Skeletal muscle cell (primary cell): ENCODE measurements at places on chromosomes 7 and 10.

GRCh38 chr7:51139796-51140195 is 176.8 kb downstream of the COBL start:
- DNase-seq, result no peak

DNA sequence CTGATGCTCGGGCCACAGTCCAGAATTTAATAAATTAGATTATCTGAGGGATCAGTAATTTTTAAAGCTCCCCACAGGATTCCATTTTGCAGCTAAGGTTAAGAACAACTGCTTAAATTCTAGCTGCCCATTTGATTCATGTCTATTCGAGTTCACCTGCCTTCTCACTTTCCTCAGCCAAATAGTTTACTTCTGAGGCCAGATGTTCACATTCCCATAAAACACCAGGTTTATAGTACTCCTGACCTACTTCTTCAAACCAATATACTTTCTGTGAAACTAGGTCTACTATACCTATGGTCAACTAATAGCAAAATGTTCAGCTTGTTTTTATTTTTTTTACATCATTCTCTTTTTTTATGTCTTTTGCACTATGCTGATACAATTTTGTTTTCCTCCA is 86.3 kb downstream of the GPR158 start:
- no peak for DNase-seq

DNA sequence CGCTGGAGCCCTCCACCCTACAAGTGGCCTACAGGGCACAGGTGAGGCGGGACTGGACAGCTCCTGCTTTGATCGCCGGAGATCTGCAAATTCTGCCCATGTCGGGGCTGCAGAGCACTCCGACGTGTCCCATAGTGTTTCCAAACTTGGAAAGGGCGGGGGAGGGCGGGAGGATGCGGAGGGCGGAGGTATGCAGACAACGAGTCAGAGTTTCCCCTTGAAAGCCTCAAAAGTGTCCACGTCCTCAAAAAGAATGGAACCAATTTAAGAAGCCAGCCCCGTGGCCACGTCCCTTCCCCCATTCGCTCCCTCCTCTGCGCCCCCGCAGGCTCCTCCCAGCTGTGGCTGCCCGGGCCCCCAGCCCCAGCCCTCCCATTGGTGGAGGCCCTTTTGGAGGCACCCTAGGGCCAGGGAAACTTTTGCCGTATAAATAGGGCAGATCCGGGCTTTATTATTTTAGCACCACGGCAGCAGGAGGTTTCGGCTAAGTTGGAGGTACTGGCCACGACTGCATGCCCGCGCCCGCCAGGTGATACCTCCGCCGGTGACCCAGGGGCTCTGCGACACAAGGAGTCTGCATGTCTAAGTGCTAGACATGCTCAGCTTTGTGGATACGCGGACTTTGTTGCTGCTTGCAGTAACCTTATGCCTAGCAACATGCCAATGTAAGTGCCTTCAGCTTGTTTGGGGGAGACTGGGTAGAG is at the start of gene COL1A2:
Gene COL1A2, plus strand, starts transcription at position 459 of the 704 bp plus-strand sequence. Its CDS starts 137 bp downstream, at position 596.
- peak; percentile 97 for DNase-seq

DNA sequence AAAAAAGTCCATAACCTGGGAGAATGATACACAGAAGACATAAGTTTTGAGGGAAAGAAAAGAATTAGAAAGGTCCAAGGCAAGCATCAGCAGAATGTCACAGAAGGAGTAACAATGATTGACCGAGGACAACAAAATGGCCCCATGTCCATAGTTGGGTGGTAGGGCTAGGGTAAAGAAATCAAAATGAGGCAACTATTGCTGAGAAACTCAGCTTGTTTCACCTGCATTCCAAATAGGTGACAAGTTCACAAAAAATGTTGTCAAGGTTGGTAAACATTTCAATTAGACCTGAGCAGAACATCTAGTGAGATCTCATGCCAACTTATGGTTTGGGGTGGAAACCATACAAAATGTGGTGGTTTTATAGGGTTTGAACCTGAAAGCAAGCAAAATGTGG is 22.8 kb upstream of the DLX6 start:
- DNase-seq, result no peak

DNA sequence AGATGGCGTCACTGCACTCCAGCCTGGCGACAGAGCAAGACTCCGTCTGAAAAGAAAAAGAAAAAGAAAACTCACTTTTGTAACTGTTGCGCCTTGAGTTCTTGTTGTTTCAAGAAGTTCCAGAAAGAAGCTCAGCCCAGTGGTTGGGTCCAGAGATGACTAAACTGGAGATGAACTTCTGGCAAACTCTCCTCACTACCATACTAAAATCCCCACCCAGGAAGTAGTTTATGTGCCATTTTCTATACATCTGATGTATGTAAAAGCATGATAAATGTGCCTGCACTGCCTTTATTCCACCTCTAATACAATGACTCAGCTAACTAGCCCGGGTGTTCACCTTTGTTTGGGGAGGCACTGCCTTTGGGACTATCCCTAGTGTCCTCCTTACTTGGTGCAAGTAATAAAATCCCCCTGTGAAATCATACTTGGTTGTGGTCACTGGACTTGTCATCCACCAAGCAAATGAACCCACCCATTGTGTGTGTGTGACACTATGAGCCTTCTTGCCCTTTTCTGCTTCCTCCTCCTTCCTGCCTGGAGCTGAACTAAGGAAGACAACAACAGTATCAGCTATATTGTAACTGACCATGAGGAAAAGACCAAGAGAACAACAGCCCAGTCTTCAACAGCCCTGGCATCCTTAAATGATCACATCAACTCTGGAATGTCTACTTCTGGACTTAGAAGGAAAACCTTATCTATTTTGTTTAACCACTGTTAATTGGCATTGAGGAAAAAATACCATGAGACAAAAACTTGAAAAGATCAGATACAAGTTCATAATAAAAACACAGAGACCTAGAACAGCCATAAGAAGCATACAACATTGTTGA is 33.6 kb downstream of the JMJD1C start:
- no peak for DNase-seq

GRCh38 chr10:106777841-106778240 is 386.7 kb downstream of the SORCS1 start:
- DNase-seq, result no peak

DNA sequence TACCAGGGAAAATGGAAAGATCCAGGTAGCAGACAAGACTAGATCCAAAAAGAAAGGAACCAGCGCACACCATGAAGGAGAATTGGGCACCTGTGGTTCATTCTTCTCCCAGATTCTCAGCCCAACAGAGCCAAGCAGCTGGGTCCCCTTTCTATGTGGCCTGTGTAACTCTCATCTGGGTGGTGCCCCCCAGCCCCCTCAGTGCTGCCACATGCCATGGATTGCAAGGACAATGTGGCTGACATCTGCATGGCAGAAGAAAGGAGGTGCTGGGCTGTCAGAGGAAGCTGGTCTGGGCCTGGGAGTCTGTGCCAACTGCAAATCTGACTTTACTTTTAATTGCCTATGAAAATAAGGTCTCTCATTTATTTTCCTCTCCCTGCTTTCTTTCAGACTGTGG is 21.4 kb downstream of the PRSS2 start:
- DNase-seq, result no peak

DNA sequence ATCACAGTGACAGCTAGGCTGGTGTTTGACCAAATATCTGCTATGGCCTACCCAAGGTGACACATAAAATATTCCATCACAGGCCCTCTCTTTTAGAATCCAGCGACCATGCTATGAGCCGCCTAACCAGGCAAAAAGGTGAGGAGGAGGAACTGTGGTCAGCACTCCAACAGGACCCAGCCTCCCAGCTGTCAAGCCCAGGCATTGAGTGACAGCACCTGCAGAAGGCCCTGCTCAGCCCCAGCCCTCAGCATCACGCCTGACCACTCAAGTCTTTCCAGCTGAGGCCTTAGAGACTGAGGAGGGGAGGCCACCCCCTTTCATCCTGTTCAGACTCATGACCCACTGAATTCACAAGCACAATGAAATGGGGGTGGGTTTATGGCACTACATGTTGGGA is 43.0 kb downstream of the CXCL12 start:
- no peak for DNase-seq

DNA sequence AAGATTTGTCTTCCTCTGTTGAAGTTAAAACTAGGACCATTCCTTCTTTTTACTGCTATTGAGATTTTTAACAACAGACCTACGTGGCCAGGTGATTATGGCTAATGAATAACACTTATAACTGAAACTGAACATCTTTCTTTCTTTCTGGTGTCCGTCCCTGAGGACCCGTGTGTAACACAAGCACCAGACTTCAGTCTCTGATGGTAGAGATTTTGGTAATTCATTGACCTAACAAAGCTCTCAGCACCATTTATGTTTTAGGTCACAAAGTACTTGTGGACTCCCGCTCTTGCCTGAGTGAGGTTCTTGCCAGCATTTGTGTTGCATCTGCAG is 40.4 kb upstream of the TMEM229A start:
- no peak for DNase-seq

- no peak for DNase-seq
Measured at GRCh38 chr7:80842022-80842790, 76.6 kb downstream of the SEMA3C start.

- DNase-seq, result no peak
Measured at GRCh38 chr7:44045226-44046014, 918 bp downstream of the DBNL start.

DNA sequence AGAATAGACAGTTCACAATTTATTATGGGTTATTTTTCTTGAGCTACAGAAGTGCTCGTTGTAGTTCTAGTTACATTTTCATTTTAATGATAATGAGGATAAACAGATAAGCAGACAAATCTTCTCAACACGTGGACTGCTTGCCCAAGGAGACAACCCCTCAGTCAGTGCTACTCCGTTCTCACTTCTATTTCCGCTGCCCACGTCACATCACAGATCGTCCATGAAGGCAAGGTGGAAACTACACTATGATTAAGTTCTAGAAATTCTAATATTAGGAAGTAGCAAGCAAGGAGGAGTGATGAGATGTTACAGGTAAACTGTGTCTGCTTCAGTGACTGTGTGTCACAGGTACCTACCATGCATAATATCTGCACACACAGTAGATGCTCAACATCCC is 210.5 kb downstream of the CHCHD3 start:
- no peak for DNase-seq

DNA sequence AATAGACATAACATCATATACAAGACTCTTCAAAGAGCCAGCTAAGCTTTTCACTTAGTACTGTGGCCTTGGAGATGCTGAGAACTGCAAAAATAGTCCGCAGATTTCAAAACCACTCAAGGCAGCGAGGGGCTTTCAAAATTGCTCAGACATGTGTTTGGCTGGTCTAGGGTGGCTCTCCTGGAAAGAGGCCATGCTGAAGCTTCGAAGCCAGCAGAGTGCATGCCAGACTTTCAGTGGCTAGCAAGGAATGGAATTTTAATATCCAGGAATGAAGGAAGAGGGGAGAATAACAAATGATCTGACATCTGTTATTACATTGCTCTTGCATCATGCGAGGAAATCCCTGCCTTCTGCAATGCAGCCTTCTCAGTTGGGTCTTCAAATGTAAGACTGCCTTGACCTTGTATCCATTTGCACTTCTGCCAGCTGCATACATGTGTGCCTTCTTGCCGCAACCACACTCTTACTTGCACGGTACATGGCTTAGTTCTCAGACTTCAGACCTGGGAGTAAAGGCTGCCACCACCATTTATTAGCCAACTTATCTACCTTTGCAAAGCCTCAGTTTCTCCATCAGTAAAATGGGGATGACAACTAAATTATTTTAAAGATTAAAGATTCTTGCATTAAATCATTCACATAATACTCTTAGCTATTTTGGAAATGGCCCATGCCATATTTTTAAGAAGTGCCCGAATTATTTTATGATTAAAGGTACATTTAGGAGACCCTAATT is 55.9 kb downstream of the ITIH5 start:
- peak; percentile 83 for DNase-seq

GRCh38 chr7:105088456-105088855 is 74.5 kb downstream of the KMT2E start:
- no peak for DNase-seq

DNA sequence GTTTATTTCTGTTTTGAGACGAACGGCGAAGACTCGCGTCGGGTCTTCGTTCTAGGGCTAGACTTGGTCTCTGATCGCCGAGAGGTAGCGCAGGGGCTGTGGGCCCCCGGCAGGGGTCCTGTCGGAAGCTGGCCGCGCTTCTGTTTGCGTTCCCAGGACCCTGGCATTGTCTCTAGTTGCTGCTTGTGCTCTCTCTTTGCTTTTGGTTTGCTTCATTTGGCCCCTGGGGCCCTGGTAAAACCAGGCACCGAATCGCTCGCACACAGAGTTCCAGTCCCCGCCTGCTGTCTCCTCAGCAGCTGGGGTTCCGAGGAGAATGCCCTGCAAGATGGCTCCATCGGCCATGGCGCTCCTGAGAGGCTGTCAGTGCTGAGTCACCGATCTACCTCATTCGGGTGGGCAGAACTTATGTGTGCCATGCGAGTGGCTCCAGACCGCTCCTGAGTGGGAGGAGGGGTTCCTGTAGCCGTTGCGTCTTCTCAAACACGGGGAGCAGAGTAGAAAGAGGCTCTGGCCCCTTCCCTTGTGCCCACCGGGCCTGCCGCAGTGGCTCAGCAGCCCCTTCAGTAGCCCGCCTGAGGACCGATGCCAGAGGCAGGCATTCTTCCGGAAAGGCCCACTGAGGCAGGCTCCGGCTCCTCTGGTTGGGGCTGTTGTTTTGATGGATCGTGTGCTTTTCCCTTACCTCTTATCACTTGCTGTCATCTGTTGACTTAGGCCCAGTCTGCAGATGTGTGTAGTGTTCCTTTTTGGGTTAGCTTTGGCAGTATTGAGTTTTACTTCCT is 826 bp downstream of the CHPF2 start:
- peak; percentile 57 for DNase-seq

GRCh38 chr7:2270495-2270894 is 28.5 kb downstream of the NUDT1 start:
- DNase-seq, result no peak

GRCh38 chr10:110512461-110513187 is 14.9 kb downstream of the DUSP5 start:
- peak; percentile 79 for DNase-seq

GRCh38 chr10:311901-312665 is 176.8 kb downstream of the ZMYND11 start:
- no peak for DNase-seq

DNA sequence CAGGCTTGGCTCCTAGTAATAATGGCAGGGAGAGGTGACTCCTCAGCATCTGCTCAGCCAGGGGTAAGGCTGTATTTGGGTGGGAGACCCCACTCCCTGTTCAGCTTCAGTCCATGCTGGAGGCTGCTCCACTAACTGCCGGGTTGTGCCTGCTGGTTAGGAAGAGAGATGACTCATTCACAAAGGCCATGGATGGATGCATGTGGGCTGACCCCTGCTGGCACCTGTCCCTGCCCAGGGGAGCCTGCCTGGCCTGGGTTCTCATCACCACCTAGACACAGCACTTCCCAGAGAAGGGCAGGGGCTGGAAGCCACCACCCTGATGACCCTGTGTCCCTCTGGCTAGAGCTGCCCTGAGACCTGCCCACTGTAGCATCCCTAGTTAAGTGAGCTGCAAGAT is 59.0 kb downstream of the VSTM4 start:
- DNase-seq, result no peak
